ENCODE measurements at places on chromosomes 2 and 18.

GRCh38 chr2:60311524-60311923 lies 241.9 kb downstream of the BCL11A start:
- H3K27me3 ChIP-seq, result peaks cover 4% of the 10 kb centered on the region
- H3K36me3 ChIP-seq, result no peaks in the 10 kb centered on the region
- no peak overlapping the region for H3K4me3 ChIP-seq

DNA sequence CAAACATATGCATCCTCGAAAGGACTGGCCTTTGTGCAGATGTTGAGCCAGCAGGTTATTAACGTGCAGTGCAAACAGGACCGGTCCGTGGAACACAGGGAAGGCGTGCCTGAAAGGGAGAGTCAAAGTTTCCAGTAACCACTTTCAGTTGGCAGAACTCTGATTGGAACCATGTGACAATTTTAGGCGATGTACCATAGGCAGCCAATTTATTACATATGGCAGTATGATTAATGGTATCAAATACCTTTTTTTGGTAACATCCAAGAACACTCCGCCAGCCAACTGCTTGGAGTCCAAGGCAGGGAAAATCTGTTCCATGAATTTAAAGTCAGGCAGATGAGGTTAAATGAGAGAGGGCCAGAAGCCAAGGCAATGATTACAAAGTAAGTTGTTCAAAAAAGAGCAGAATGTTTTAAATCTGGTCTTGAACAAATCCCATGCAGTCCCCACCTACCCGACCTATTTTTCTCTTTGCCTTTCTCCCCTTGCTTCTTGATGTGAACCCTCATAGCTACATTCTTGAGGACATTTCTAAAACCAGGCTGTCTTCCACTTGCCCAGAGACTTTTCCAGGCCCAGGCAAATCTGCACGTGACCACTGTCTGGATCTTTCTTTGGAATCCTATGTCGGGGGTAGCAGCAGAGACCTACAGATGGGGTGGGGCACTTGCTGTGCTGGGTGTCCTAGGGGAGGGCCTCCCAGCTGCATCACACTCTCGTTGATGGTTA lies 351.7 kb downstream of the HRH4 start:
- no peaks in the 10 kb centered on the region for H3K4me1 ChIP-seq
- peak; percentile 21 for DNase-seq
- H3K27ac ChIP-seq, result no peak overlapping the region
- no peaks in the 10 kb centered on the region for H3K36me3 ChIP-seq
- no peak overlapping the region for H3K4me3 ChIP-seq

DNA sequence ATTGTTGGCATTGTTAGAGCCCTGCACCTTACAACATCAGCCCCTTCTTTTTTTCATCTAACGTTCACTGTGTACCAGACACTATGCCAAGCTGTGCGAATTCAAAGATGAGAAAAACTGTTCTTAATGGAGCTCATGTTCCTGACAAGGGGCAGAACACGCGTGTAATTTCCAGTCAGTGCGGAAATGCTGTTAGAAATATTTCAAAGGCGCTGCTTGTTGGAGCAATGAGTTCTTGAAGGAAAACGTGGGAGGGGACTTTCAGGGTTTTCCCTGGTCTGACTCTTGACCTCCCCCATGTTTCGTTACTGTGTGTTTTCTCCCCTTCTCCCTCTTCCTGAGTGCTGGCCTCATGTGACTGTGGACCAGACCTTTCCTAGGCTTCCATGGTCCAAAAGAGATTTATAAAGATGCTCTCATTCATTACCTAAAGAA lies 1.5 kb downstream of the MTHFD2 start:
- DNase-seq, result no peak
- peaks cover 14% of the 10 kb centered on the region for H3K36me3 ChIP-seq
- H3K27ac ChIP-seq, result peak overlapping the region; percentile 99

DNA sequence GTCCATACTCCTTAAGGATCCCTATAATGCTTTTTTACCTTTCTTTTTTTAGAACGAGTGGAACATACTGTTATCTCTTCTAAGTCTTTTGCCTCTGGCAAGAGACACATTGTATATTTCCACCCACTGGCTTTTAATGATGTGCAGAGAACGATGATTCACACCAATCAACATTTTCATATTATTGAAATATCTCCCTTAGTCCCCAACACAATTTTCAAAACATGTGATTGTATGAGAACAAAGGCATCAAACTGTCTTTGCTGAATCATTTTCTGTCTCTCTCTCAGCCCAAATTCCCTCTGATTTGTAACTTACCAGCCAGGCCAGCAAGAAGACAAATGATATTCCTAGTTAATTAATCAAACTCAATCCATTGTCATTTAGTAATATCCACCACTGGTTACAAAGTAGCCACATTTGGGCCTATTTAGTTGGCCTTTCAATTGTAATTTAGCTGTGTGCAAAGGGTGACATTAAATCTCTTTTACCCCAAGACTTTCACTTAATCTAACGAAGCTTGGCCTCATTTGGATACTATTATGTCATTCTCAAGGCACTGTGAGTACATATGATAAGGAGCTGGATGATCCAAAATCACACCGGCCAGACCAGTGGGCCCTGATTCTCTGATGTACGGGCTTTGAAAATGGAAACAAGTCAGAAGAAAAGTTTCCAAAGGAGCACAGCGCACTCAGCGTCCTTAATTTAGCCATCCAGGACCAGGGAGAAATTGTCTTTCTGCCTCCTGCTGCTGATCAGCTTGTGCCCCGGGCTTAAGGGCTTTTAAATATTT lies 185.1 kb downstream of the SCG2 start:
- no peak overlapping the region for H3K4me3 ChIP-seq
- H3K36me3 ChIP-seq, result no peaks in the 10 kb centered on the region
- DNase-seq, result no peak
- no peak overlapping the region for H3K27ac ChIP-seq

- no peak overlapping the region for H3K4me3 ChIP-seq
- no peaks in the 10 kb centered on the region for H3K27me3 ChIP-seq
These were observed 17.4 kb downstream of the XDH start for GRCh38 chr2:31397094-31397493.
